ENCODE measurements at places on chromosomes 1 and 21.

DNA sequence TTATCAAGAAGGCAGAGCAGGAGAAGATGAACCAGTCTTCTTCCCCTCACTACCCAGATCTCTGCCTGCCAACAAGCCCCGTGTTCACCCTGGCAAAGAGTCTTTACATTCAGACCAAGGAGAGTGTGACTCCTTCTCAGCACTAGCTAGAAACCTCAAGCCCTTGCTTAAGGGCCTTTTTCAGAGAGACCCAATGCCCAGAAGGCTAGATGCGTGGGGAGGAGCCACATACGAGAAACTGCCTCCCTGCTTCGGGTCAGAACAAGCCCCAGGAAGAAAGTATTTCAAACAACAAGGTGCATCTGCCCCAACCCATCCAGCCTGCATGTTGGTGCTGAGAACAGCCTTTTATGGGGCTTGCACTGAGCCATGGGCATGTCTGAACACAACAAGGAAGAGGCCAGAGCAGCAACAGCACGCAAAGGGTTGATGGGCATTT lies 152.7 kb upstream of the CAMK1G start:
- DNase-seq: no peak

- peak; percentile 84 for DNase-seq
Measured at GRCh38 chr1:227919906-227920305, 27.8 kb downstream of the WNT9A start.

- DNase-seq: no peak
Measured at GRCh38 chr1:22140694-22141093, 2.2 kb downstream of the WNT4 start.

DNA sequence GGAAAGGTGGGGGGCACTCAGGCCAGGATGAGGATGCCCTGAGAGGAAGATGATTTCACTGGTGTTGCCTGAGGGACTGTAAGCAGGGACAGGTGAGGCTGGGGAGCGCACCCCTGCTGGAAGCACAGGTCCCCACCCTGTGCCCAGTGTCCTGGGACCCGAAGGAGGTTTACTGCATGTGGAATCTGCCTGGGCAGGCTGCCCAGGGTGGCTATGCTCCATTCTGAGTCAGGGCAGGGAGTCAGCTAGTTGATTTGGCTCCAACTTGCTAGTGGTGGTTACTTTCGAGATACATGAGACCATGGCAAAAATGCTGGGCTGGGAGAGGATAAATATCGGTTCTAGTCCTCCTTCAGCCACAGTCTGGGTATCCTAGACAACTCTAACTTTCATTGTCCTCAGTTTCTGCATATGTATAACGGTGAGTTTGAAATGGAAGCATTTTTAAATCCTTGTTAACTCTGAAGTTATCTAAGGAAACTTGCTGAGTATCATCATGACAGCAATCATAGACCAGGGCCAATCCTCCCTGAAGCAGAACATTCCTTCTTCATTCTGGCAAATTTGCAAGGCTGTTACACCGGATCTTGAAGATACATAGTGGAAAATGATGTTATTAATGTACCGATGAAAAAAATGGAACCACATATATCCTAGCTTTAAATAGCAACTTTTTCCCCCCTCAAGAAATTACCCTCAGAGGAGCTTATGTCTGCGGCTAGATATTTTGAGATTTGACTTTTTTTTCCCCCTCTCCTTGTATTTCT lies 7.7 kb downstream of the TLR5 start:
- DNase-seq: no peak

DNA sequence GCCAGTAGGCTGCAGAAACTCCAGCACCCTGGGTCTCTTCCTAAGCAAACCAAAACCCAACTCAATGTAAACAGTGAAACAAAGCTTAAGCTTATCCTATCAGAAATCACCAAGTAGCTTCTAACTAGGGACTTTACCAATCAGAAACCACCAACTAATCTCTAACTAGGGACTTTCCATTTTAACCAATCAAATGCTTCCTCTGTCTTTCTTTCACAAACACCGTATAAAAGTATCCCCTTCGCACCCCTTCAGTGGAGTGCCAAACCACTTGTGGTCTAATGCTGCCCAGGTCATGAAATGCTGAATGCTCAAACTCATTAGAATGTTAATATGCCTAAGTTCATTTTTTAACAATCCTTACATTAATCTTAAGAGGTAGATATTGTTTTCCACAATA lies 250.5 kb upstream of the DUSP10 start:
- no peak for DNase-seq

DNA sequence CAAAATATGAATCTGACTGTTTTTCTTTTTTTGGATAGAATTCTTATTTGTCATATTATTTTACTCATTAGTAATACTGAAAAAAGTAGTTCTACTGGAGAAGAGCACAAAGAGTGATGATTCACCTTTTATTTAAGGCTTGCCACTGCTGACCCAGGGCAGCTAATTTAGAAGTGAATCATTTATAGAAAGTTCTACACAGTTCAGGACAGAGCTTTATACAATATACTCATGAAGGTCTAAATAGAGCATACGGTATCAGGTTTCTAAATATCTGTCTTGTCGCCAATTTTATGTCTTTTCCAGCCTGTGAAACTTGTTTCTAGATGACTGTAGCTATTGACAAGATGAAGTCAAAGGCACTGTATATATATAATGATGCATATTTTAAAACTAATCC lies 25.0 kb downstream of the GIPC2 start:
- DNase-seq: no peak

DNA sequence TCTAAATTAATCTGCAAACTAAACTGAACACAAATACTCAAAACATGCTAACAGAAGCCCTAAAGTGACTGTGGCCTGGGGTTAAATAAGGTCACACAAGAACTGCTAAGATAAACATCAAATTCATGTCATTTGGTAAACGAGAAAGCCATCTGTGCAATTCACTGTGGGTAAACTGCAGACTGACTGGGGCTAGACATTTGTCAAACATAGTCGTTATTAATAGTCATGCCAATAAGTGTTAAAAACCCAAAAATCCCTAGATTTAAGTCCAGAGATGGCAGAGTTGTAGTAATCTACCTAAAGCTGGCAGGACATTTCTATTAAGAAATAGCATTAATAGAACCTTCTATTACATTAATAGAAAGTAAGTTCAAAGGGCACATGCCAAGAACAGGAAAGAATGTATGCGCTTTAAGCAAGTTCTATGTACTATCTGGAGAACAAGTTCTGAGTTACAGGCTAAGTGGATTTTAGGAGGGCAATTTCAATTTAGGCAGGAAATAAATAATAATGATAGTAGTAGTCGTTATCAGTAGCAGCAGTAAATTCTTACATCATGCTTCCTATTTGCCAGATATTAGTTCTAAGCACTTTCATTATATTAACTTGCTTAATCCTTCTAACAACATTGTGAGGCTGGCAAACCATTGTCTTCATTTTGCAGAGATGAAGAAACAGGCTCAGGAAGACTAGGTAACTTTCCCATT lies 8.6 kb downstream of the EDEM3 start:
- no peak for DNase-seq

DNA sequence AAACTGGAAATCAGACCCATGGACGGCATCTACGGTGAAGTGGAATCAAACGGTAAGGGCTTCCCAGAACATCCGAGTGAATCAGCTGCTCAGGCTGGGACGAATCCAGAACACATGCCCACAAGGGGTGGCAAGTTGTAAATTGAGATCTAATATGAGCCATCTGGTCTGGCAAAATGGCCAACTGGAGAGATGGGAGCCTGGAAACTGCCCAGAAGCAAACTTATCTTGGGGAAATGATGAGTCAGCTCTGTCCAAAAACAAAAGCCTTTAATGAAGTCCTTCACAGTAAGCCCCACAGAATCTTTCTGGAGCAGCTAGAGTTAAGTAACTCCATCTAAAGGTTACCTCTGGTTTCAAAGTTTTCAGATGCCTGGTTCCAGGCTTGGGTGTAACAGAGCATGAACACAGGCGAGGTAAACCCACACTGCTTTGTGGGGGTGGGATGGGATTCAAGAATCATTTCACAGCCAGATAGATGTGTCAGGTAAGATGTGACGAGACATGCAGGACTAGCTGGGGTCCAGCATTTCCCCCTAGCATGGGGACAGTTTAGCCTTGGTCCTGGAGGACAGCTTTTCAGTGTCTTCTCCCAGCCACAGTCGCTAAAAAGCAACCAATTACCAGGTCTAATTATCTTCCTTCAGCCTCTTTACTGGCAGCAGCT lies 10.5 kb upstream of the SRP9 start:
- no peak for DNase-seq

- DNase-seq: peak; percentile 50
Measured at GRCh38 chr1:157156058-157156541, 17.9 kb upstream of the ETV3 start.

DNA sequence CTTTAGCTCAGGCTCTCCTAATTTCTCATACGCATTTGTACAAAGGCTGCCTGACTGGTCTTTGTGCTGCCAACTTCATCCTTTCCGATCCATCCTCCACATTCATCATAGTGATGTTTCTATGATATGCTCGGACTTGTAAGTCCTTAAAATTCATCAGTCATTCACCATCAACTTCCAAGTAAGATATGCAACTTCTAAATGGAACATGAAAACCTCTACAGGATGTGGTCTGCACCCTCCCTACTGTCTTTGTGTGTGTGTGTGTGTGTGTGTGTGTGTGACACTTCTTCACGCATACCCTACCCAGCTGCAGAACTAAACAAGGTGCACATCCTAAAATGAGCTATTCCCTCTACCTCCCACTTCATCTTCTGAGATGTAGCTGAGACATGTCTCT lies 397.9 kb upstream of the NR5A2 start:
- DNase-seq: no peak

DNA sequence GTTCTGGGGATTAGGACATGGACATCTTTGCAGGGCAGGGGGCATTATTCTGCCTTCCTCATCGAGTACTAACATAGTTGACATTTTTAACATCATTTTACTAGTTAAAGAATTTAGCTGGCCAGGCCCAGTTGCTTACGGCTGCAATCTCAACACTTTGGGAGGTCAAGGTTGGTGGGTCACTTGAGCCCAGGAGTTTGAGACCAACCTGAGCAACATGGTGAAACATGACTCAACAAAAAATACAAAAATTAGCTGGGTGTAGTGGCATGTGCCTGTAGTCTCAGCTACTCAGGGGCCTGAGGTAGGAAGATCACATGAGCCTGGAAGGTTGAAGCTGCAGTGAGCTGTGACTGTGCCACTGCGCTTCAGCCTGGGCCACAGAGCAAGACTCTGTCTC lies 29.8 kb upstream of the THEM4 start:
- no peak for DNase-seq

- DNase-seq: no peak
Measured at GRCh38 chr1:162930976-162931560, 70.1 kb upstream of the CCDC190 start.

DNA sequence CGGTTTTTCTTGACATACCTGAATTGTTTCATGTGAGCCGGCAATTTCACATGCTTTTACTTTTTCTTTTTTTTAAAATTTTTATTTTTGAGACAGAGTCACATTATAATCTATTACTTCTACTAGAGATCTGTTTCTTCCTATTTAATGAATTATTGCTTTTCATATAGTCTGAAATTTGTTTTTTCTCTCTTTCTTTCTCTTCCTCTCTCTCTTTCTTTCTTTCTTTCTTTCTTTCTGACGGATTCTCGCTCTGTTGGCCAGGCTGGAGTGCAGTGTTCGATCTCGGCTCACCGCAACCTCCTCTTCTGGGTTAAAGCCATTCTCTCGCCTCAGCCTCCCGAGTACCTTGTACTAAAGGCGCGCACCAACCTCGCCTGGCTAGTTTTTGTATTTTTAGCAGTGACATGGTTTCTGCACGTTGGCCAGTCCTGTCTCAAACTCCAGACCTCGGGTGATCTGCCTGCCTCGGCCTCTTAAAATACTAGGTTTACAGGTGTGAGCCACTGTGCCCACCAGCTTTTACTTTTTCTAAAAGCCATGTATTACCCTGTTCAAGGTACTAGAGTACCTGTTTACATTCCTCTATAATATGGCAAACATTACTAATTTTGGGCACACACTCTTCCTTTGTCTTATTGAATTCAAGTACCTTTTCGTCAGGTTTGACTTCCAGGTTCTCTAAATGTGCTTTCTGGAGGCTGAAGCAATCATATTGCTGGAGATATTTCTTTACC lies 86.5 kb upstream of the RHOU start:
- no peak for DNase-seq

- DNase-seq: no peak
Measured at GRCh38 chr1:220283625-220284024, 11.4 kb upstream of the RAB3GAP2 start.

- DNase-seq: no peak
Measured at GRCh38 chr21:15062606-15062965, 2.2 kb downstream of the NRIP1 start.

DNA sequence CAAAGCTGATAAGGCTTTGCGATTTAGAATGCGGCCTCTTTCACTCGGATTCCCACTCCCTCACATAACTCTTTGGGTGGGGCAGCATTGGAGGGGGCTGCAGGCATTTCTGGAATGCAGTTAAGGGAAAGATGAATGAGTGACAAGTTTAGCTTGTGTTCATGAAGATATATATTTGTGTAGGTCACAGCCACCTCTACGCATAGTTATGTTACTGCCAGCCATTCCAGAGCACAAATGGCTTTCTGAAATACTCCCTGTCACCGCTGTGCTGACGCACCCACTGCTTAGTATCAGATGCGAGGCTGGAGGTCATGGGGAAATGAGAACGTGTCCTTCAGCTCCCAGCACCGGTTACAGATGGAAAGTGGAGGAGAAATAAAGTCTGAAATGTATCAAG lies 54.1 kb upstream of the ATP1A1 start:
- no peak for DNase-seq

GRCh38 chr1:163131981-163132380 lies 62.8 kb downstream of the RGS4 start:
- DNase-seq: no peak

GRCh38 chr1:210342986-210343780 lies 14.5 kb downstream of the HHAT start:
- no peak for DNase-seq

DNA sequence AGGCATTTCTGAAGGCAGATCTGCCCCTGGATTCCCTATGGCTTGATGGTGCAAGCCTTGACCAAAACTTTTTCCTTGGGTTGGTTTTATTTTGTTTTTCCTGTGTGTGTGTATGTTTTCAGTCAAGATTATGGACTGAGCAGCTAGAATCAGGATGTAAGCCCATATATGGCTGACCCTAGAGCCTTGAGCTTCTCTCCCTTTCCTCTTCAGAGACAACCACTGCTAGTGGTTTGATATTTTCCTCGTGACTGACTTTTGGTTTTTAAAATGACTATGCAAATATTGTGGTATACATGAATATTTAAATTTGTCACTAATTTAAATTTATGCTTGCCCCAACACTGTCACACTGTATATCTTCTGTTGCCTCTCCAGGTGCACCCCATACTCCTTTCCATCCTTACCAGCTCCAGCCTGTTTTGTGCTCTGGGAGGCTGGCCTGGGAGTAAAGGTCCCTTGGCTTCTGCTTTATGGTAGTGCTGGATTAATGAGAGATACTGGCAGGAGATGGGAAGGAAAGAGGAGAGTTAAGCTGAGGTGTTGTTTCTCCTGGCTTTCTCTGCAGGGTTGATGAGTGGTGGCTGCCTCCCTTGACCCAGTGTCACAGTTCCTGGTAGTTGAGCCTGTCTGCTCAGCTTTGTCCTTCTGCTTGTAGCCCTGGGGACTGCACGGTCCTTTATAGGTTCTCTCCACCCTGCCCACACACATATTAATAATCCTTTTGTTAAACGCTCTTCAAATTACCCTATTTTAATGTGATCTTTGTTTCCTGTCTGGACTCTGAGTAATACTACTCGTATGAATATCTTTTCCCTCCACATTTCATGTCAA lies 44.4 kb downstream of the RWDD3 start:
- no peak for DNase-seq
